ENCODE measurements at places on chromosomes 7 and 10. TPM values are rescaled to one million over a fixed set of nuclear protein-coding genes. Genes with fewer than 3 reads are reported as not detected.

PAXIP1 gene
- polyA plus RNA-seq = 7.3 TPM

AQP1 gene
- polyA plus RNA-seq = 211 TPM

OPN1SW gene
- polyA plus RNA-seq = not detected

TUBAL3 gene
- polyA plus RNA-seq = 0.23 TPM

CD36 gene
- polyA plus RNA-seq = 586 TPM

SEMA4G gene
- polyA plus RNA-seq = 0.20 TPM

NXPH1 gene
- polyA plus RNA-seq = not detected

SGPL1 gene
- 3.7 TPM for polyA plus RNA-seq

RET gene
- polyA plus RNA-seq = 2.3 TPM

MRM2 gene
- polyA plus RNA-seq = 14.2 TPM

PRSS37 gene
- polyA plus RNA-seq = not detected

SPDYE2 gene
- polyA plus RNA-seq = 0.51 TPM

All from heart right ventricle (tissue), 16 donors.